ENCODE measurements at places on chromosomes 1 and 21. TPM values are rescaled to one million over a fixed set of nuclear protein-coding genes. Genes with fewer than 3 reads are reported as not detected.

Gene LRIF1
- polyA plus RNA-seq = 8.6 TPM

GRCh38 chr1:218274511-218274910 is 10.6 kb upstream of the RRP15 start:
- no peak for DNase-seq

GRCh38 chr1:102434421-102434820 is 437.7 kb upstream of the OLFM3 start:
- no peak for DNase-seq

DNA sequence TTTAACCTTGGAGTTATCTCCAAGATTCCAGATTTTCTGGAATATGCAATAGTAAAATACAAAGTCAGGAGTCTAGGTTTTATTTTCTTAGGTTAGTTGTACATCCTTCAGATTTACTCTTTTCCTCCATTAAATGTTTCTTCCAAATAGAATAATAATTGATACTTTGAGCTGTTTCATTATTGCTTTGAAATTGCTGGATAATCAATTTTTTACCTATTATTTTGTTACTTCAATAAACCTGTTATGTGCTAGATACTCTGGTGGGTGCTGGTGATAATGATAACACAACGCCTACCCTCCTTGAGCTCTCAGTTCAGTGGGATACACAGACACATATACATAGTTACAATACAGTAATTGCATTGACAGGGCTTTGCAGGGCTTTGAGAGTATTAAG is 79.4 kb downstream of the GPR161 start:
- no peak for DNase-seq

Gene UTS2
- polyA plus RNA-seq = not detected

GRCh38 chr1:149936170-149936991 is at the start of gene MTMR11:
Gene MTMR11, minus strand, starts transcription at chr1:149936879. Its CDS starts 232 bp downstream, at chr1:149936647.
- peak; percentile 82 for DNase-seq

GRCh38 chr21:16011719-16012118 is 281.9 kb downstream of the USP25 start:
- no peak for DNase-seq

DNA sequence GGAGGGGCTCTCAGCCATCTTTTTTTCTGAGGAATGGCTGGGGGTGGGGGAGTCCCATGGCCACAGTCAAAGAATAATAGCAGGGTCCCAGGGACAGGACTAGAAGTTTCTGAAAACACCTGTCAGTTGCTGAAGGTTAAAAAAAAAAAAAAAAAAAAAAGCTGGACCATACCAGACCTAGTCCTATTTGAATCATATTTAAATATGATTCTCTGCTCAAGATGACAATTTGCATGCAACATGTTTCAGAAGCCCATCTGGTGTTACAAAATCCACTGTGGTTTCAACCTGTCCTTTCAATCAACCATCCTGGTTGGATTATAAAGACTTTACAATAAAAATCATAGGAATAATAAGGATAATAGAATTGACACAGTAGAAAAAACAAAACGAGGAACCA is 153.7 kb downstream of the TENT5C start:
- DNase-seq = no peak

DNA sequence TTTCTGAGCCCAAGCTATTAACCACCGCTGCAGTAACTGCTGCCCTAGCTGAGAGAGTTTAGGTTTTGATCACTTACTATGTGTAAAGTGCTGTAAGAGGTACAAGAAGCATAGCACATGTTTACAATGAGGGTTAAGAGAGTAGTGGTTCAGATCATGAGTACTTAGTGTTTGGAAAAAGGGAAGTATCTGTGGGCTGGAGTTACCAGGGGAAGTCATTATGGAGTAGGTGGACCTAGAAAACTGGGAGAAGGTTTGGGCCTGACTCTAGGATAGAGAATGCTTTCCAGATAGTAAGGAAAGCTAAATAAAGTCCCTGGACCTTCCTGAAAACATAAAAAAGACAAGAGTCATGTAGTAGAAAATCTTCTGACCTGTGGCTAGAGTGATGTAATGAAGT is 149.6 kb upstream of the PLXNA2 start:
- DNase-seq = no peak

GRCh38 chr21:44989943-44990780 is 50.3 kb downstream of the SLX9 start:
- no peak for DNase-seq

- DNase-seq = no peak
Observed at GRCh38 chr1:89706700-89707012, 73.7 kb downstream of the LRRC8C start.

GRCh38 chr1:211352985-211353515 is 26.4 kb downstream of the TRAF5 start:
- DNase-seq = no peak

DNA sequence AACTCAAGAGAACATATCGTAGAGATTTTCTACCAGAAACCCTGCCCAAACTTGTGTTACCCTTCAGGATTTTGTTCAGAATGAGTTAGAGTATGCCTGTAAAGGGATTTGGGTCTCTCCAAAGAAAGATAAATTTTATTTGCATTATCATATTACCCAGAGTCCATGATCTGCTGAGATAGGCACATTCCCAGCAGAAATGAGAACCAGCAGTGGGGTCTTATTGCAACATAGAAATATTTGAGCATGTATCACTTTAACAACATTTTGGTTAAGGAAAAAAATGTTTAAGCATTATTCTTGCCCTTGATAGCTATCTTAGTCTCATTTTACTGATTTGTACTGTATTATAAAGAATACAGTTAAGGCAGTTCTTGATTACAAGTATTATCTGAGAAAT is 10.6 kb downstream of the VCAM1 start:
- no peak for DNase-seq

GRCh38 chr1:88581703-88582102 is 102.4 kb upstream of the PKN2 start:
- no peak for DNase-seq

Gene ZBTB8A
- polyA plus RNA-seq = 10.5 TPM

DNA sequence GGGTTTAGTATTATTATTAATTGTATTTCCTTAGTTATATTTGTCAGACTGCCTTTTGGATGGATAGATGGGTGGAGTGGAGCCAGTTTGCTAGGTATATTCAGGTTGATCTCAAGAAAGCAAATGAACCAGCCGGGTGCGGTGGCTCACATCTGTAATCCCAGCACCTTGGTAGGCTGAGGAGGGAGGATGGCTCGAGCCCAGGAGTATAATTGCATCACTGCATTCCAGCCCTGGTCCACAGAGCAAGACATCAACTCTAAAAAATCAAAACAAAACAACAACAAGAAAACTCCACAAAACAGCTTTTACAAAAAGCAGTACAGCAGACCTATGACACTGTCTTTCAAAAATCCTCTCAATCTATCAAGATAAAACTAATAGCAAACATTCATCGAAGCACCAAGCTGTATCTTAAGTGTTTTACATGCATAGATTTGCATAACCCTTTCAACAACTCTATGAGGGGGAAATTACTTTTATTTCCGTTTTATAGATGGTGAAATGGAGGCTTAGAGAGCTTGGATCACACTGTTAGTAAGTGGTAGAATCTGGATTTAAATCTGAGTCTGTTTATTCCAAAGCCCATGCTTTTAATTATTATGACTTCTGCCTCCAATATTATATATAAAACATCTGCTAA is 25.5 kb downstream of the KMO start:
- no peak for DNase-seq

Gene FLG2
- polyA plus RNA-seq = 0.12 TPM

Gene RGS4
- polyA plus RNA-seq = 1.2 TPM

- DNase-seq = no peak
Observed at GRCh38 chr1:165675794-165676193, 22.6 kb downstream of the ALDH9A1 start.

DNA sequence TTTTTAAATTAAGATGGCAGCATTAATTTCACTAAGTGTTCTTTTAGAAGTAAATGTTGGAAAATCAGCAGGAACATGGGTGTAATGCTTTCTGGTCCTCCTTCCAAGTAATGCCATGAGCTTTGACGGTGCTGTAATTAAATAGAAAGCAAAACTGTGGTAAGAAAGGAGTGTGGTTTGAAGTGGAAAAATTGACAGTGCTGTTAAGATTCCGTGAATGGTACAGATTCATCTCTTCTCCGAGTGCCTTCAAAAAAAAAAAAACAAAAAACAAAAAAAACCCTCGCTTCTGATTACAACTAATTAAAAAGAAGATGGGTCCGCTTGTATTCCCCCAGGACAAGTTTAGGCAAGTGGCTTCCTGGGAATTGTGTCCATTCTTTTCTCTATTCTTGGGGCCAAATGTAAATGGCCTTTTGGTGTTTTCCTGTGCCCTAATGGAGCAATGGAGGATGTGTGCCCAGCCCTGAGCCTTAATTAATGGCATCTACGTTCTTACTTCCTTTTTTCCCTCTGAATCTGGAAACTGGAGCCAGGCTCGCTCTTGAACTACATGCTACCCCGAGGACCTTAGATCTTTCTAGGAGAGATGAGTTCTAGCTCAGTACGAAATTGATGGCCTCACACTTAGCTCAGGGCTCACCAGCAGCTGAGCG is 5.1 kb downstream of the LMO4 start:
- no peak for DNase-seq

Gene TMEM79
- polyA plus RNA-seq = 5.0 TPM

Gene MYBPH
- polyA plus RNA-seq = 534 TPM

DNA sequence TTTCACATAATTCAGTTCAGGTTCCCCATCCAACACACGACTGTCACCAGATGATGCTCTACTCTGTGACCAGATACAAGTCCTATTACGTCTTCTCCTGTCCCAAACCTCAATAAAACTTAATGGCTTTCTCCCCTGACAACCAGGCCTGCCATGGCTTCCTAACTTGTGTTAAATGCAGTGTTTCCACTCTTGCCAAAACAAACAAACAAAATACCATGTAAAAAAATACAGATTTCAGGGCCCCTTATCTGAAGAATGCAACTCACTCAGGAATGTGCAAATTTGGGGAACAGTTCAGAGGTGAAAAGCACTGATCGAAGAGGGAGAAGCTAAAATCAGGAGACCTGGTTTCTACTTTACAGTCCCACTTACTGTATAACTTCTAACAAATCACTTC is 863 bp upstream of the NUF2 start:
- DNase-seq = no peak

Gene CCDC17
- polyA plus RNA-seq = 1.8 TPM

Gene KIF26B
- polyA plus RNA-seq = 0.99 TPM

DNA sequence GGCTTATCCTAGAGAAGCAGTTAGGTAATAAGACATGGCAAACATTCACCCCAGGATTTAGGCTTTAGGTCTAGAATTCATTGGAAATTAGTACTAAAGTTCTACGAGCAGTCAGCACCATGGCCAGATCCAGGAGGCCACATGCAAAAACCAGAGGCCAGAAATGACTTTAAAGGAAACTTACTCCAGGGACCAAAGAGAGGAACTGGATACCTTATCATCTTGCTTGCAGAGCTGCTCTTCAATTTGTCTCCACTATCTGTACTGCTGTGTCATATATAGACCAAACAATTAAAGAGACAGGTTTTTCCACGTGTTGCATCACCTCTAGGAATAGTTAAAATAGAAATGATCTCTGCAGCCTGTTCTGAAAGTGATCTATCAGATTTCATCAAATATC is 127.8 kb downstream of the LMX1A start:
- DNase-seq = no peak

- DNase-seq = no peak
Observed at GRCh38 chr1:43156026-43156425, 16.1 kb downstream of the EBNA1BP2 start.

Gene TNNT2
- 1,245 TPM for polyA plus RNA-seq

Gene TCHH
- not detected for polyA plus RNA-seq

GRCh38 chr1:936348-937264 is 12.9 kb downstream of the SAMD11 start:
- DNase-seq = no peak

- no peak for DNase-seq
Observed at GRCh38 chr1:40384887-40385286, 11.4 kb downstream of the SMAP2 start.

Gene RAB7B
- polyA plus RNA-seq = 12.2 TPM

- DNase-seq = no peak
Observed at GRCh38 chr1:31215065-31215570, 24.6 kb downstream of the NKAIN1 start.

DNA sequence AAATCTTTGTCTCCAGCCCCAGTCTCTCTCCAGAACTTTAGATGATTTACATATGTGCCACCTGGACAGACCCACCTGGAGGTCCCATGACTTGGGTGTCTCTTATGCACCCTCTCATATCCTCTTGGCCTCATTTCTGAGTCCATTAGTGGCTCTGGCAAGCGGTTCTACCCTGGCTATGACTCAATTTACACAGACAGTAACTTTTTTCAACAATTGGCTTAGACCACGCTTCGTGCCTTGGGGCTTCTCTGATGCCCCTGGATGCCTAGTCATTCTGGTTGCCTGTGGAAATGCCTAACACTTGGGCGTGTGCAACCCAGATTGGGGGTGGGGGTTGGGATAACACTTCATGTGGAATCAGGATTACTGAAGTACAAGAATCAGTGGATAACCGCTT is 57.1 kb upstream of the GADD45A start:
- no peak for DNase-seq

Gene MPZL1
- 62.4 TPM for polyA plus RNA-seq

Gene KDF1
- polyA plus RNA-seq = not detected

- no peak for DNase-seq
Observed at GRCh38 chr1:96710708-96711477, 10.7 kb upstream of the PTBP2 start.

Gene CHRM3
- polyA plus RNA-seq = 2.3 TPM

DNA sequence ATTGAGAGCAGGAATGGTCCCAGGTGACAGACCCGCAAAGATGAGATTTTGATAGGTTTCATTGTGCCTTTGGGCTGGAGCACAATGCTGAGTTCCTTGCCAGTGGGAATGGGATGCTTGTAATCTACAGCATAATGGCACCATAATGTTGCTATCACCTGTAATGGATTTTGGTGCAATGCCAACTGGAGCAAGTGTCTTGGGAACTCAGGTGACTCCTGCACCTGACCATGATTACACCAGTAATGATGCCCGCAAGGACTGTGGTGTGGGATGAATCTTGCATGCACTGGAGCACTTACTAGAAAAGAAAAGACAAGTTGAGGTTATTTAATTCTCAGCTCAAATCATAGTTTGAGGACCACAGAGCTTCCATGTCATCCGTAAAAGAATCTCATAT is 96.7 kb downstream of the PTPRU start:
- DNase-seq = no peak

Gene ADAMTS5
- polyA plus RNA-seq = 14.9 TPM

DNA sequence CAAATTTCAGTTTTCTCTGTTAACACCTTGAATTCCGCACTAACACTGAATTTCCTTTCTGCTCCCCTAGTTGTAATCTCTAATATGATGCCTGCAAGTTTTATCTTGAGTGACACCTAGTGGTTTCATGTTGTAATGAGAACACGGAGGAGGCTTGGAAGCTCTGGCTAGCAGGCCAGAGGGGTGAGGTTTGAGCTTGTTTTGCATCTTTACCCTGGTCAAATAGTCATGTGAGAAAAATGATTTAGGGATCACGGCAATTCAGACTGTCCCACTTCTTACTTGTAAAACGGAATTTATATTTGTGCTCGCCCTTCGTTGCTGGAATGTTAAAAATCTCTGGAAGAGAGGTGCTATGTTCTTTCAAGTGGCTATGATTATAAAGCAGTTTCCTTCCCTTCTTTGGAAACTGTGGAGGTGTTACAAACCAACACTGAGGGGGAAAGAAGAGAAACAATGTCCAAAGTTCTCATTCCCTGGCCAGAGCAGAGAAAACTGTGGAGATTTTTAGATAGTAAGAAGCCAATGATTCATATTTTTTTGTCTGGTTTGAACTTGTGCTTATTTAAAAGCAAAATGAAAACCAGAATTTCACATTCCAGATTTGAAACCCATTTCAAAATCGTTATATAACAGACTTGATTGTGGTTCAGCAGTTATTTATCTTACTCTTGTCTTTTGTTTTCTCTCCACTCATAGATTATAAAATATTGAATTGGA is 5.3 kb upstream of the MROH9 start:
- peak; percentile 58 for DNase-seq
